ENCODE measurements at places on chromosomes 12 and 14.
A peak's percentile ranks its signal among the peaks of the same experiment; 100 is the strongest.

GRCh38 chr12:108386709-108387360, 47.7 kb upstream of the CMKLR1 start:
- DNase-seq = no peak

DNA sequence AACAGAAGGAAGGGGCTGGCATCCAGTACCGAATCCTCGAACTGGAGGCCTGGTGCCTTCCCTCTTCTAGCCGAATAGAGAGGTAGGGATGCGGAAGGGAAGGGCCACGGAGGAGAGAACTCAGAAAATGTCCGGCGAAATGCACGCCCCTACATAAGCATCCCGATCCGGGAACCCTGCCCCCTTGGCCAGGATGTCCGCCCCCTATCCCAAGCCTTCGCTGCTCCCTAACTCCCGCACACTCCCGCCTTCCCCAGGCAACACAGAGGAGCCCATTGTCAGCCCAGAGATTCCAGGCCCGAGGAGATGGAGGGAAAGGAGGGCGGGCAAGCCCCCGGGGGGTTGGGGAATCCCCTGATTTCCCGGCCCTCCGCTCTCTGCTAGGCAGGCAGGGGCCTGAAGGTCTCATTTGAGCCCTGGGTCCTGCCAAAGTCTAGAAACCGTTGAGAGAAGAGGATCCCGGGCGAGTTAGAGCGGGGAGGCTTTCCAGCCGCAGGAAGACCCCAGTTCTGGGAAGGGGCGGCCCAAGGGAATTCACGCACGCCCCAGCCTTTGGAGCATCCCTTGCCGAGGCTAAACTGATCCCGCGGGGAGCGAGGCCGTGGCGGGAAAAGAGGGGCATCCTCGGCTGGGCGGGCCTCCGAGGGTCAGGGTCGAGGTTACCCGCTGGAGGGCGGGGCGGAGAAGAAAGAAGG, 569 bp upstream of the ARHGEF40 start:
- no peak for DNase-seq

GRCh38 chr12:1852076-1852475, 31.7 kb downstream of the LRTM2 start:
- no peak for DNase-seq

DNA sequence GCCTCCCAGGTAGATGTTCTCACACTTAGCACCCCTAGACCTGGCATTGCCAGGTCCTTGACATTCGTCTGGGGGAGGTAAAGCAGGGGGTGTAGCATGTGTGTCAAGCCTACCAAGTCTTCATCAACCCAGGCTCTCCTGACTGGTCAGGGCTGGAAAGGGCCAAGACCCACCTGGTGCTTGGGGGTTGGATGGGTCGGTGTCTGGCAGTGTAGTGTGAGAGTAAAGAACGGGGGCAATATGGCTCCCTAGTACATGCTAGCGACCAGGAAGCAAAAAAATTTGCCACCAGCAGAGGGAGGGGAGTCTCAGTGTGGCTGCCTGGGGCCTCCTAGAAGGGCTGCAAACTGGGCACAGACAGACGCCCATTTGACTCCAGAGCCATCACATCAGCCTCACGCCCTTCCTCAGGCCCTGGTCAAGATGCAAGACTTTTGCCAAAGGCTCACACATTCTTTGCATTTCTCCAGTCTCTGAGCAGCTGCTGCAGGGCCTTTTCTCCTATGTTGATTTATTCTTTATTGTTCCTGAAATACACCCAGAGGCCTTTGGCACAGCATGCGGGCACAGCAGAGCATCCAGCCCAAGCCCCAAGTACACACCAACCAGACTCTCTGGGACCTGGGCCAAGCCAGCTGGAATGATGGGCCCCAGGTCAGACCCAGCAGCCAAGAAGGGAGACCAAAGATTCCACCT, 38.3 kb upstream of the PNMA1 start:
- peak; percentile 67 for DNase-seq

DNA sequence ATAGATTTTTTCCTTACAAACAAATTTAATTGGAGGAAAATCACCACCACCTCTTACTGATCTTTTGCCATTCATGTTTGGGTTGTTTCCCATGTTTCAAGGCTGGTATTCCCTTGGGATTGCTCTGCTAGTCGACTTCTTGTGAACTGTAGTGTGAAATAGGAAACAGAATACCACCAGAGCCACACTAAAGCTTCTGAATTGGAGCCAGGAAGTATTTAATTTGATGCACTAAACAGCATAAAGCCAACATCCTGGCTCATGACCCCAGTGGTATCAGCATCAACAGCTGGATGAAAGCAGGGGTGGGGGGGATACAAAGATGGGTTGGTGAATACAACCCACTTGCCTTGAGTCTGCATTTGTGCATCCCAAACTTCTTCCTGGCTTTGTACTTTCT, 127.5 kb downstream of the TBC1D30 start:
- DNase-seq = peak; percentile 8

Data from NCI-H446 (cell line).